AG04449 (cell line): ENCODE measurements at places on chromosomes 3 and 15.

DNA sequence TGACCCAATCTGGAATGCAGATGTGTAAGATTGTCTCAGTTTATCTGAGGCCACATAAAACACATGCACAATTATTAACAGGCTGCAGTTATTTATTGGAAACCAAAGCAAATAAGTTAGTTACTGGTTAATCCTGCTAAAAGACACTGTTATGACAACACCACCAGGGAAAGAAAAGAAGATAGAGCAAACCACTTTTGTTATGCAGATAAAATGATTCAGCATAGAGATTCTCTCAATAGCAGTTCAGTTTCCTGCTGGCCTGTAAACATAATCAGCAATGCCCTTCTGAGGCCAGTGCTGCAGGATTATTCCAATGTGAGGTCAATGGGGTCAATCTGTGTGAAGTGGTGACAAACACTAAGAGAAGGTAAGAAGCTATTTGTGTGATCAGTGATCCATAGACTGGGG, 244.4 kb downstream of the ZBTB20 start:
- no peak for DNase-seq

DNA sequence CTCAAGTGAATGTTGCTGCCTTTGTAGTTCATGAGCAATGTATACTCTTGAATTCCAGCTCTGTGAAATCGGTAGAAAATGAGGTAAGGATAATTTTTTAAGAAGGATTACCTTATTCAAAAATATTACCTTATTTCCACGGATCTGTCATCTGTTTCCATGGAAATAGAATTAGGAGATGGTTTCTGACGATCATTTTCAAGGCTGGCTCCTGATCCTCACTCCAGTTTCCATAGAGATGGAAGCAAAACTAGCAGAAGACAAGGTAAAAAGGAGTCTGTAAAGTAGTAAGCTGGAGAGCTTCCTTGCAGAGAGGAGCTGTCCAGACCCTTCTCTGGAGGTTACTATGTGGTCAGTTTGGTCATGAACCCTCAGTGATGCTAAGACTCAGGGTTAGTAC, 55.5 kb downstream of the CACNA2D3 start:
- no peak for DNase-seq

DNA sequence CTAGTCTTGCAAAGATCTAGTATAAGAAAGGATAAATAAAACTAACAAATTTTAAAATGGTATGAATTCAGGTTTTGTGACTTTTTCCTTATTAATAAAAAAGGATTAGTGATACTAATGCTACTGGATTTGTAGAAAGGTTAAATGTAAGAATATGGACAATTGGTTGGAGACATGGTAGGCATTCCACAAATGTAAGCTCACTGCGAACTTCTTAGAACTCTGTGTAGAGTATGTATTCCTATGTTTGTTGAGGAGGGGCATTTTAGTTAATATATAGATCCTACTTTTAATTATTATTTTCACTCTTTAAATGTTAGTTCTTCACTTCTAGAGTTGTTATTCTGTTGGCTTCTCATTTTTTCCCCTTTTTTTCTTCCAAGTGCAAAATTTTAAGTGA, 414.3 kb downstream of the RBMS3 start:
- DNase-seq = no peak

DNA sequence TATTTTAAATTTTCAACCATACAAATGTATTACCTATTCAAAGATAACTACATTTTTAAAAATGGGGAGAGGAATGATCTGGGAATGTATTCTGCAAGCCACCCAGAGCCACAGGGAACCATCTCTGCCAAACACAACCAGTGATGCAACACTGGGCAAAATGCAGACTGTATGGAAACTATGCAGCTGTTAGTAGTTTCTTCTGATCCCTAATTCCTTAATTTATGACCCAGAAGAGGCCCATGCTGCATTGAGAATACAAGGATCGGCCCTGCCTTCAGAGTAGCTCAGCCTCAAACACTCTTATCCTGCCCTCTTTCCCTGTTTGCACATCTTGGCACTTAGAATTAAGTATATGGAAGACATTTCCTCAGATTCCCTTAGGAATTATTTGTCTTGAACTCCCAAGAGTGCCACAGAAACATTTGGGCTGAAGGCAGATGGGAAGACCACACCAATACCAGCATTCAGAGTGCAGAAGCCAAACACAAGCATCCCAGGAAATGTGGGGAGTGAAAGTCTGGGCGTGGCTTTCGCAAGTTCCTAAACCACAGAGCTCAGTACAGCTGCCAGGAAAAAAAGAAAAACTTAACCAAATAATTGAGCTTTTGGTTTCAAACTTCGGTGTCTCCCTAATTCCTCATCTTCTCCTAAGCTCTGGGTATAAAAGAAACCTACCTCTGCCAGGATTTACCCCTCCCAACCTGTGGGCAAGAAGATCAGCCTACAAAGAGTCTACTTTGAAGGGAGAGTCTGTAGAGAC, 5.3 kb downstream of the SNUPN start:
- no peak for DNase-seq

- no peak for DNase-seq
These were observed 90.9 kb upstream of the SUCLG2 start for GRCh38 chr3:67745296-67745695.

- DNase-seq = no peak
These were observed 25.4 kb downstream of the LINGO1 start for GRCh38 chr15:77607111-77607893.

DNA sequence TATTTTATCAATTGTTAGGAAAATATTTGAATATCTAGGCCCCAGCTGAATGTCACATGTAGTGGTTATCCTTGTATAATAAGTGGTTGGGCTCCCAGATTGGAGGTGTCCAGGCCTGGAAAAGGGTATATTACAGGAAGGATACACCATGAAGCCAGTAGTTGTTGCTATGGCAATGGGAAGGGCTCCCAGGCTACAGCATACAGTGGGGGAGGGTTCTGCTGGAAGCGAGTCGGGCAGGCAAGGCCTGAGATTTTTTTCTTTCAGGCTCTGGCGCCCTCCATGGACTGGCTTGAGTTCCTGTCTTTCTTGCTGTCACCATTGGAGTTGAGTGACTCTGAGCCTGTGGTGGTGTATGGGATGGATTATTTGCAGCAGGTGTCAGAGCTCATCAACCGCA, 8.9 kb downstream of the ECE2 start:
- DNase-seq = peak; percentile 26

- no peak for DNase-seq
These were observed 45.6 kb downstream of the TLE3 start for GRCh38 chr15:70051948-70052633.

DNA sequence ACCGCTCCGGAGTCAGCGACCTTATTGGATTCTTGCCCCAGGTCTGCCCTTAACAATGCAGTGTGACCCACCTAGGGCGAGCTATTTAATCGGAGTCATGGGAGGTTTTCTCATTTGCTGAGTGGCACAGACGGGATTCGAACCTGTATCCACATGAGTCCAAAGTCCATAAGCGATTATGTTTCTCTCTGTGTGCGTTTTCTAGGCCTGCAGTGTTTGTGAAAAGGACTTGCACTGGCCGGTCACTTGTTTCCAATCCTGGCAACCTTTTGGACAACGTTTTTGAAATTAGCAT, 691 bp upstream of the HDGFL3 start:
- DNase-seq = no peak

GRCh38 chr15:72421484-72421883, 23.4 kb downstream of the TMEM202 start:
- no peak for DNase-seq
